Activated naive CD4-positive, alpha-beta T cell (primary cell): ENCODE measurements at places on chromosomes 1 and 21.

DNA sequence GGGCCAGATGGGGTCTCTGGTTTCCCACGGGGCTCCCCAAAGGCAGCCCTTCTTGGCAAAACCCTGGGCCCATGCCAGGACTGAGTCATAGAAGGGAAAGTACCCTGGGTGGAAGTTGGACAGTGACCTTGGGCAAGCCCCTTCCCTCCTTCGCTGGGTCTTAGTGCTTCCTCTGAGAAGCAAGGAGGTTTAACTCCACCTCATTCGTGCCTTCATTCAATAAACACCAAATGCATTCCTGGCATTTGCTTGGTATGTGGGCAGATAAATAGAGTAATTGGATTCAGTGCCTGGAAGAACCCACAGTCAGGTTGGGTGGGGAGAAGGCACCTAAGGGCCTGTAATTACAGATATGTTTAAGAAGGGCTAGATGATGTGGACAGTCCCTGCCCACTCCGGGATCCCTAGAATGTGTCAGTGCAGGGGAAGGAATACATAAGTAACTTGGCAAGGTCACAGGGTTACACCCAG, 36.3 kb upstream of the CITED4 start:
- no peak for DNase-seq

GRCh38 chr1:49606082-49606481, 417.7 kb downstream of the AGBL4 start:
- no peak for DNase-seq

DNA sequence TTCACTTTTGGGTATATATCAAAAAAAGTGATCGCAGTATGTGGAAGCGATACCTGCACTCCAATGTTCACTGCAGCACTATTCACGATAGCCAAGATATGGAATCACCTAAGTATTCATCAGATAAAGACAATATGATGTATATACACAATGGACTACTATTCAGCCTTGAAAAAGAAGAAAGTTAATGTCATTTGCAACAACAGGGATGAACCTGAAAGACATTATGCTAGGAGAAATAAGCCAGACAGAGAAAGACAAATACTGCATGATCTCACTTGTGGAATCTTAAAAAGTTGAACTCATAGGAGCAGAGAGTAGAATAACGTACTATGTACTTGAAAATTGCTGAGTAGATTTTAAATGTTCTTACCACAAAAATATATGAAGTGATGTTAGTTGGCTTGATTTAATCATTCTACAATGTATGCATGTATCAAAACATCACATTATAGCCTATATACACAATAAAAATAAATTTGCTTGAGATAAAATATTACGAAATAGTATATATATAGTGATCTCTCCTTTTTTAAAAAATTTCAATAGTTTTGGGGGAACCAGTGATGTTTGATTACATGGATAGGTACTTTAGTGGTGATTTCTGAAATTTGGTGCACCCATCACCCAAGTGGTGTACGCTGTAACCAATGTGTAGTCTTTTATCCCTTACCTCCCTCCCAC, 56.0 kb downstream of the DTL start:
- DNase-seq = no peak

GRCh38 chr1:244796719-244797406, 38.6 kb upstream of the COX20 start:
- DNase-seq = peak; percentile 16

DNA sequence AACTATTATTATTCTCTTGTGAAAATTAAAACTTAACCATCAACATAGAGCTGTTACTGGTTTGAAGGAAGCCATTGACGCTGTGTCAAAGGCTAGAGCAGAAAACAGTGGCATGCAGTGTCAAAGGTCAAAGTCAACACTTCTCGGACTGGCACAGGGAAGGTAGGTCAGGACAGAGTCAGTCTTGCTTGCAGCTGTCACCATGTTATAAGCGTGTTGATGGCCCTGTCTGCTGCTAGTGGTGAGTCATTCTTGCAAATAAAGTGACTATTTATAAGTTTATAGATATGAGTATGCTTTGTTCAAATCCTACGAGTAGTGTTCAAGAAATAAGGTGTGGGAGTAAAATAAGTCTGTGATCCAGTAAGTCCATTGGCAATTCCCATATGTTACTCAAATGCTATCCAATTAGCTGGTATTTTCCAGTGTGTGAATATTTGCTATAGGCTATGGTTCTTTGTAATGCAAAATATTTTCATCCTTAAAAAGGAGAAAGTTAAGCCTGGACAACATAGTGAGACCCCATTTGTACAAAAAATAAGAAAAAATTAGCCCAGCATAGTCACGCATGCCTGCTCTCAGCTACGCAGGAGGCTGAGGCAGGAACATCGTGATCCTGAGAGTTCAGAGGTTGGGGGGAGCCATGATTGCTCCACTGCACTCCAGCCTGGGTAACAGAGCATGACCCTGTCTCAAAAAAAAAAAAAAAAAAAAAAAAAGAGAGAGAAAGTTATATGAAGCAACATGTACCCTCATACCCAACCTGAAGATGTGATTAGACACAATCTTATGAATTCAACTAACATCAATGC, 26.3 kb upstream of the TINAGL1 start:
- DNase-seq = no peak

- DNase-seq = no peak
These were observed 305.4 kb upstream of the PTBP2 start for GRCh38 chr1:96416111-96416595.

GRCh38 chr1:164637461-164638375, 78.7 kb downstream of the PBX1 start:
- no peak for DNase-seq

- no peak for DNase-seq
These were observed 100.9 kb downstream of the RIPK4 start for GRCh38 chr21:41665766-41666595.

DNA sequence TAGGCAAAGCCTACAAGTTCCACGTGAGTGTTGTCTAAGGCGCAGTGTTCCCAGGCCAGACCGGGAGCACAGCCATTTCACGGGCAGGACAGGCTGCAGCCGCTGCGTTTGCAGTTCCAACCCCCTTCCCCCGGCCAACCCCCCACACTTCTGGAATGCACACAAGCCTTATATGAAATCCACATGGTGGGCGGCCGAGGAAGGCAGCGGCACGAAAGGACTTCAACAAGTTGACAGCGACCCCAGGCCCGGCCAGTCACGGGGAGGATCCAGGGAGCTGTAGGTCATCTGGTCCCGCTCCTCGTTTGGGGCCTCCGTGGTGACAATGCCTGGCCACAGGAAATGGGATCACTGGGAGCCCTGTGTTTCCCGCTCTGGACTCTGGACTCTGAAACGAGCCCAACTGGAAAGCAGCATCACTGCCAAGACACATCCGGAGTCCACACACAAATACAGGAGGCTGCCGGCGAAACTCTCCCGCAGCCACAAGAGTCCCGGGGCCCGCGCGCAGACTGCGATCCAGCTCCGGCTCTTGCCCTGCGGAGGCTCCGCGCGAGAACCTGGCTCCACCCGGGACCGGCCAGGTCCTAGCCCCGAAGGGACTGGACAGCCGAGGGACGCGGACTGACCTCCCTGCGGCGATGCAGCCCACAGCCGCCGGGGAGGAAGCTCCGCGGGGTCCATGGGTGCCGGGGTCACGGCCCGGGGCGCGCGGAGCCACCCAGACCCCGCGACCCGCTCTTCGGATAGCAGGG, 794 bp downstream of the NID1 start:
- no peak for DNase-seq

- no peak for DNase-seq
These were observed 45.3 kb downstream of the LGR6 start for GRCh38 chr1:202238914-202239313.

GRCh38 chr1:83919872-83920271, 79.1 kb downstream of the TTLL7 start:
- DNase-seq = no peak

DNA sequence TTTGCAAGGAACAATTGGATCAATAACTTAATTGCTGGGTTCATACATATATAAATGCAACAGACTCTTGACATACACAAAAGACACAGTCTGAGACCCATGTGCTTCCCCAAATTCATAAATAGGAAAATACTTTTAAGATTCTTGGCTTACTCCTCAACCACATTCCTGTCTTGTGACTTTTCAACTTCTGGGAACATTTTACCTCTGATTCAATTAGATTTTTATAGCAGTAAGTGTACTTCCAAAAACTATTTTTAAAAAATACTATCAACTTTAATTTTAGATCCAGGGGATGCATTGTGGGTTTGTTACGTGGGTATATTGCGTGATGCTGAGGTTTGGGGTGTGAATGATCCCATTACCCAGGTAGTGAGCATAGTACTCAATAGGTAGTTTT, 406.7 kb downstream of the RPS6KC1 start:
- DNase-seq = no peak

GRCh38 chr21:20010691-20011200, 987.5 kb upstream of the NCAM2 start:
- DNase-seq = no peak

DNA sequence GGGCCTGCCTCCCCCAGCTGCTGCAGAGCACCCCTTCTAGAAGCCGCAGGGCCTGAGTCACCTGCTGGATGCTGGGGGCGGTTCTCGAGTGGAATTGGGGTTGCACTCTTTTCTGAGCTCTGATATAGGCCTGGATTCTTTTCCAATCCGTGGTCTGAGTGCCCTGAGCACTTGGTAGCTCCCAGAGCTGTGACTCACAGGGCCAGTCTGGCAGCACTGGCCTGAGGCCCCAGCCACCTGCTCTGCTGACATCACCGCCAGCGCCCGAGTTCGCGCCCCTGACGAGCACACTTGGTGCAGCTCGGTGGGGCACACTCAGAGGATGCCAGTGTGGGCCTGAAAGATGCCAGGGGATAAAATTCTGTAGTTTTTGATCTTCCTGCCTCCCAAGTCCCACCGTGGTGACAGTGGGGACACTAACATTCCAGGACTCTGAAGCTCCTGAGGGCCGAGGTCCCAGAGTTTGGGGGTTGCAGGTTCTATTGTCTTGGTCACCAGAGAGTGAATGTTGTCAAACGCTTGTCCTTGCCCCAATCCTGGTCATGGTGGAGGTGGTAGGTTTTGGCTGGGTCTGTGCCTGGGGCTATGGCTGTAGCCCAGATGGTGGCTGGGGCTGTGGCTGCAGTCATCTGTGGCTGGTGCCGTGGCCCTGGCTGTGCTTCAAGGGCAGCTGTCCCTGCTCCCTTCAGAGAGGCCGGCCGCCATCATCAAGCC, 74.6 kb downstream of the OBSCN start:
- DNase-seq = no peak

- DNase-seq = no peak
These were observed 52.4 kb downstream of the UBR4 start for GRCh38 chr1:19157653-19158052.

DNA sequence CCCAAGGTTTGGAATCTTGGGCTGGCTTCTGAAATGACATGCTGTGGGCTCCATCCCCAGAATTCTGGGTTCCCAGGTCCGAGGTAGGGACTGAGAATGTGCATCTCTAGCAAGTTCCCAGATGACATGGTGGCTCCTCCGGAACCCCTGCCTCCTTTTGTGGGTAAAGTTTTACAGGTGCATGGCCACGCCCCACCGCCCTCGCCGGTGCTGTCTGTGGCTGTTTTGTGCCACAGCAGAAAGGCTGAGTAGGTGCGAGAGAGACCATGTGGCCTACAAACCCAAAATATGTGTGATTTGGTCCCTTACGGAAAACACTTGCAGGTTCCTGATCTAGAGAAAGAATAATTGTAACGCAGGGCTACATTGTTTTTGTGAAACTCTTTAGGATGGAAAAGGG, 30.9 kb downstream of the SKI start:
- DNase-seq = no peak
